EH (cell line): ENCODE measurements at places on chromosomes 12 and 14.

GRCh38 chr12:93484315-93484981 is 17.1 kb downstream of the MRPL42 start:
- DNase-seq: peak; percentile 68

DNA sequence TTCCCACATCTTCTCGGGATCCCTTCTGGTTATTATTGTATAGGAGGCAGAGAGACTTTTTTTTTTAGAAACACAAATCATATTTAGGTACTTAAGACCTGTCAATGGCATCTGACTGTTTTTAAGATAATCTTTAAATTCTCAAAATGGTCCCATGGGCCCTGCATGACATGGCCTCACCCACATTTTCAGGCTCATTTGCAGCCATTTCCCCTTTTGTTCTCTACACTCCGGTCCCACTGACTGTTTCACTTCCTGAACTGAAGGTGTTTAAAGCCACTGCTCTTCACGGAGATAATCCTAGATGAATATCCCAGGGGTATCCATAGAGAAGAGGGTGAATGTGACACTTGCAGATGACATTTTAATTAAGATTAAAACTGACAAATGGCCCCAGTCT is 12.3 kb upstream of the C12orf71 start:
- DNase-seq: no peak

GRCh38 chr12:25752710-25753309 is 199.7 kb upstream of the LMNTD1 start:
- no peak for DNase-seq

- DNase-seq: peak; percentile 8
Observed at GRCh38 chr14:82710267-82710841, 1176.7 kb upstream of the SEL1L start.

DNA sequence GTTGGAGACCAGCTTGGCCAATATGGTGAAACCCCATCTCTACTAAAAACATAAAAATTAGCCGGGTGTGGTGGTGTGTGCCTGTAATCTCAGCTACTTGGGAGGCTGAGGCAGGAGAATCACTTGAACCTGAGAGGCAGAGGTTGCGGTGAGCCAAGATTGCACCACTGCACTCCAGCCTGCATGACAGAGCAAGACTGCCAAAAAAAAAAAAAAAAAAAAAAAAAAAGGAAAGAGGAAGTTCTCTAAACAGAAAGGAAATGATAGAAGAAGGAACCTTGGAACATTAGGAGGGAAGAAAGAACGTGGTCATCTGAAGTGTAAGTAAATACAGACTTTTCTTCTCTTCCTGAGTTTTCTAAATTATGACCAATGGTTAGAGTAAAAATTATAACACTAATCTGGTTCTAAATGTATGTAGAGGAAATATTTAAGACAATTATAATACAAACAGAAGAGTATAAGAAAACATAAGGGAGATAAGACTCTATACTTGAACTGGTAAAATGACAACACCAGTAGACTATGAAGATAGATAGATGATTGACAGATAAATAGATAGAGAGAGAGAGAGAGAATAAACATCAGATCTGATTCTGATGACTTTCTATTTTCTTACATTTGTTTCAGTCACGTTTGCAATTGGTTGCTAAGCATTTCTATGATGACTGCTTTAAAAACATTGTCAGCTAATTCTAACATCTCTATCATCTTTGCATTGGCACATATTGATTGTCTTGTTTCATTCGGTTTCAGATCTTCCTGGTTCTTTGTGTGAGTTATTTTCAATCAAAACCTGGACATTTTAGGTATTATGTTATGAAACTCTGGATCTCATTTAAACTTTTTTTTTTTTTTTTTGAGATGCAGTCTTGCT is 12.9 kb upstream of the CORO1C start:
- DNase-seq: no peak

DNA sequence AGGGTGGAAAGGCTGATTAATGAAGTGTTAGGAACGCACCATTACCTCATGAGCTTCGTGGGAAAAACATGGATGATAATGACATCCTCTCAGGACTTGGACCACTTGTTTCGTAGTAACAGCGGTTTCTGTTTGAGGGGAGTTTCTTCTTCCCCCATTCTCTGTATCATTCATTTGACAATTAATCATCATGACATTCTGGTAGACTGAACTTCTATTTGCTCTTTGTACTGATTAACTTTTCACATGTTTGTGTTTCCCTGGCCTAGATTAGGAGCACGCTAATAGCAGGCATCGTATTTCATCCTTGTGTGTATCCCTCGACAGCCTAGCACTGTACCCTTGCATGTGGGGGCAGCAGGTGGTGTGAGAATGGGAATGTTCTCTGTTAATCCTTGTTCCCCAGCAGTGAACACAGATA is 8.0 kb downstream of the LRRC74A start:
- DNase-seq: no peak

- DNase-seq: peak; percentile 50
Observed at GRCh38 chr12:74349925-74350324, 187.7 kb upstream of the ATXN7L3B start.

DNA sequence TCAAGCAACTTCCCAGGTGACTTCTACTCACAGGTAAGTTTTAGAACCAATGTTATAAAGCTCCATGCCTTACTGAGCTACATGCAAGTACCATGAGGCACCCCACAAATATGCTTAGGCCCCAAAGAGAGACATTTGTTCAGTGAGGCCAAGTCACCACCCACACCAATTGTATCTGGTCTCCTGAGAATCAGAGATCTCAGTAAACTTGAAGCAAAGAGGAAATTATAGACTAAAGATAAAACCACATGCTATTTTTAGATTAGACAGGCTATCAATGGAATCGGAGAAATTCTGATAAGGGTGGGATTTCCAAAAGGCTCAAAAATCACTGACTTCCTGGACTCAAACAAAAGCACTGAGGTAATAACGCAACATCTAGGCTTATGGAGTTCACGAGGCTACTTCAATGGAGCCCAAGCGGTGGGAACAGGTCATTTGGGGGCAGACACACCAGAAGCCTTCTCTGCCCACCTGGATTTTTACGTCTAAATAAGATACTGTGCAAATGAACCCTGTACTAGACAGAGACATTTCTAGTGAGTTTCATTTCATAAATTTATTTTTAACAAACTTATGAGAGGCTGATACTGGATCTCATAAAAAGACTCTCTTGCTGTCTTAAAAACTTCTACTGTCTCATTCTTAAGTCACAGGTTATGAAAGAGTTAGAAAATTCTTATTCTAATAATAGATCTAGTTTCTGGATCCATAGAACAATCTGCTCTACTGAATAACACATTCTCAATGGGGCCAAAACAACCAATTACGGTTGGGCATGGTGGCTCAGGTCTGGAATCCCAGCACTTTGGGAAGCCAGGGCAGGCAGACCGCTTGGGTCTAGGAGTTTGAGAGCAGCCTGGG is 7.7 kb downstream of the SLC15A4 start:
- no peak for DNase-seq

- no peak for DNase-seq
Observed at GRCh38 chr12:62711631-62712241, 223.2 kb downstream of the PPM1H start.

GRCh38 chr14:60196291-60196690 is 31.1 kb upstream of the DHRS7 start:
- DNase-seq: peak; percentile 67

GRCh38 chr12:53989227-53990113 is 4.5 kb downstream of the HOXC10 start:
- peak; percentile 70 for DNase-seq

GRCh38 chr12:105936496-105936895 is 202.3 kb downstream of the NUAK1 start:
- no peak for DNase-seq

- DNase-seq: no peak
Observed at GRCh38 chr14:103019826-103020225, 37.5 kb downstream of the CDC42BPB start.

DNA sequence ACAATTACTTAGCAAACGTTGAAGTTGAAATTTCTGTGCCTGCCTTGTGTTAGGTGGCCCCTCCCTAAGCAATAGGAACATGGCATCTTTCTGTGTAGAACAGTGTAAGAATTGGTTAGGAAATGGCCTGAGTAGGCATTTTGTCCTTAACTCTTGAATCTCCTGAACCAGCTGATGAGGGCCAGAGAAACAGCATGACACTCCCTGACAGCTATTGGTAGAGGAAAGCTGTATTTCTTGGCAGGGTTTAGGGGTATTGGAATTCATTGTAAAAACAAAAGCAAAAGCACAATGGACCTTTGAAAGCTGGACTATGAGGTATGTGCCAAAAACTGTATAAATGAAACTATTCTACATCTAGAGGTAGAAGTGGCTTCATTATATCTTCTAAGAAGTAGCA is 40.6 kb upstream of the LRTM2 start:
- peak; percentile 76 for DNase-seq

- no peak for DNase-seq
Observed at GRCh38 chr14:63163306-63163705, 40.9 kb upstream of the RHOJ start.

GRCh38 chr14:60346706-60347105 is 97.7 kb downstream of the PPM1A start:
- DNase-seq: no peak

DNA sequence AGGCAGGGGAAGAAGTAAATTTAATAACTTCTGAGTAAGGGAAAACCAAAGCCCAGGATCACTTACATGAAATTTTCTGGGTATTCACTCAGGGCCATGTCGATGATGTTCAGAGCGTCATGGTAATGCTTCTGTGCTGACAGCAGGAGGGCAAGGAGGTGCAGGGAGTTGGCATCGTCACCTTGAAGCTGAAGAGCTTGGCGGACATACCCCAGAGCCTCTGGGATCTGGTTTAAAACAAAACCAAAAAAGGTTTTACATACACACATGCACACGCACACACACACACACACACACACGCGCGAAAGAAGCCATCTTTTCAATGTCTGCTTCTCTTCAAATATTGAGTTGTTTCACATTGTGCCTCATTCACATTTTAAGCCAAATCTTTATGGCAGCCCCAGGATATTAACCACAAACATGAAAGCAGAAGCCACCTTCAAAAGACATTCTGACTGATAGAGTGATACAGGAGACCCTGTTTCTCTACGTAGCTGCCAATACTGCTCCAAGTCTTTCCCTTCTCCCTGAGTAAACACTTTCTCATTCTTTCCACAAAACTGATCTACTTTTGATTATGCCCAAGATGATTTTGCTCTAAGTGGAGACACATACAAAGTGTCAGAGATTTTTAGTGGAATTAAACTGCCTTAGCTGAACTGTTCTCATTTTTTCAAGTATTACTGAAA is 172.1 kb downstream of the TTC7B start:
- DNase-seq: no peak

DNA sequence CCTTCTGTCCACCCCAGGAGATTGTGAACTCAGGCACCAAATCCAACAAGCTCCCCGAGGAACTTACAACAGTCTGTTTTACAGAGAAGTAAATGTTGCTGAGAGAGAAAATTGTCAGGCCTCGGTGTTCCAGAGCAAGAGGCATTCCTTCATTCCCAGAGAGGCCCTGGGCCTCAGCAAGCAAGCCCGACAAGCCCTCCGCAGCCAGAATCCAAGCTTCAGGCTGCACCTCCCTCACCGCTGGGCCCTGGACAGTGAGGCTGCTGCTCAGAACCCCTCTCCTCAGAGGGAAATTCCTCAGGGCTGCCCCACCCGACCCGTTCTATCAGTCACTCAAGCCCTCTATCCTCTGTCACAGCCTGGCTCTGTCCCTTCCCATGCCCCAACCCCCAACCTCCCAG is 56.4 kb downstream of the ZFP36L1 start:
- no peak for DNase-seq

GRCh38 chr12:95630496-95630895 is 79.2 kb upstream of the USP44 start:
- peak; percentile 48 for DNase-seq

DNA sequence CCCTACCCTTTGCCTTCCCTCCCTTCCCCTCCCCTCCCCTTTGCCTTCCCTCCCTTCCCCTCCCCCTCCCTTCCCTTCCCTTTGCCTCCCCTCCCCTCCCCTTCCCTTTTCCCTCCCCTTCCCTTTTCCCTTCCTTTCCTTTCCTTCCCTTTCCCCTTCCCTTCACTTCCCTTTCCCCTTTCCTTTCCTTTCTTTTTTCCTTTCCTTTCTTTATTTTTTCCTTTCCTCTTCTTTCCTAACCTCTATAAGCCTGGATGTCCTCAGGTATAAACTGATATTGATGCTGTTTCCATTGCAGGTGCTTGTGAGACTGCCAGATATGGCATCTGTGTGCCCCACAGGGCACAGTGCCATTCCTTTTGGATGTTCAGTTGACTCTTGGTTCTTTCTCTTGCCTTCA is 163.2 kb downstream of the ESRRB start:
- no peak for DNase-seq

DNA sequence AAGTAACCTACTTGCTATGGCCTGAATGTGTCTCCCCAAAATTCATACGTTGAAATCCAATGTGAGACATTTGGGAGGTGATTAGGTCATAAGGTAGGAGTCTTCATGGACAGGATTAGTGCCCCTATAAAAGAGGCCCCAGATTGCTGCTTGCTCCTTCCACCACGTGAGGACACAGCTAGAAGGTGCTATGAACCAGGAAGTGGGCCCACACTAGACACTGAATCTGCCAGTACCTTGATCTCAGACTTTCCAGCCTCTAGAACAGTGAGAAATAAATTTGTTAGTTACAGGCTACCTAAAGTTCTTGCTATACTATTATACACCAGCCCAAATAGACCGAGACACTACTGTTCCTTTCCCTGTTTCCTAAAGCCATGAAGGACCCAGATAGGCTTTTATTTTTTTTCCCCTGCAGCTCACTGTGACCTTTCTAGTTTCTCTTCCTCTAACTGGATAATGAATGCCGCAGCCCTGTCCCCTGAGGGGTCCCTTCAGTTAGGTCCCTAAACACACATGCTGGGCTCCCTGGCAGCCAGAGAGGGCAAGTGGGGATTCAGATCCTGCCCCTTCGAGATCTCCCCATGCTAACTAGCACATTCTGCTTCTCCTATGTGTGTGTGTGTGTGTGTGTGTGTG is 19.3 kb downstream of the SLC25A3 start:
- no peak for DNase-seq

DNA sequence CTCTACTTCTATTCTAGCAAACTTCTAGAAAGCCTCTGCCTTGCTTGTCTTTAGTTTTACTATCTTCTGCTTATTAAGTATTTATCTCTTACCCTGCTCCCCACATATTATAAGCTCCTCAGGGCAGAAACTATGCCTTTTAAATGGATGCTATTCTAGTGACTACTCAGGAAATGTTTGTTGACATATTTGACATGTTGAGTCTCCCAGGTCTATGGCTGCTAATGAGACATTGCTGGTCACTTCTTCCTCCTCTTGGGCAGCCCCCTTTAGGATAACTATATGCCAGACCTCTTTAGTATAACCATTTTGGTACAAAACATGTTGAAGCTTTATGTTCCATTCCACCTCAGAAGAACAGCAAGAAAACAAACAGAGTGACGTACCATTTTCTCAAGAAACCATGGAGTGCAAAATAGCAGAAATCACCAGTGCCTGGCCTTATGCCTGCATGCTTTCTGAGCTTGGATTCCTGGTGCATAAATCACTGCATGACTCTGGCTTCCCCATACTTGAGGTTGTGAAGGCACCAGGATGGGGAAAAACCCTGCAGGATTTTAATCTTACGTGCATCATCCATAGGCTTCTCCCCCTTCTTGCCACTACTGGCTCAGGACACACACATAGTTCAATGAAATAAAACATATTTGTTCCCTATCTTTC is 202.6 kb downstream of the TMX1 start:
- peak; percentile 98 for DNase-seq
